ENCODE measurements at places on chromosomes 5 and 9. TPM values are rescaled to one million over a fixed set of nuclear protein-coding genes. Genes with fewer than 3 reads are reported as not detected.

DNA sequence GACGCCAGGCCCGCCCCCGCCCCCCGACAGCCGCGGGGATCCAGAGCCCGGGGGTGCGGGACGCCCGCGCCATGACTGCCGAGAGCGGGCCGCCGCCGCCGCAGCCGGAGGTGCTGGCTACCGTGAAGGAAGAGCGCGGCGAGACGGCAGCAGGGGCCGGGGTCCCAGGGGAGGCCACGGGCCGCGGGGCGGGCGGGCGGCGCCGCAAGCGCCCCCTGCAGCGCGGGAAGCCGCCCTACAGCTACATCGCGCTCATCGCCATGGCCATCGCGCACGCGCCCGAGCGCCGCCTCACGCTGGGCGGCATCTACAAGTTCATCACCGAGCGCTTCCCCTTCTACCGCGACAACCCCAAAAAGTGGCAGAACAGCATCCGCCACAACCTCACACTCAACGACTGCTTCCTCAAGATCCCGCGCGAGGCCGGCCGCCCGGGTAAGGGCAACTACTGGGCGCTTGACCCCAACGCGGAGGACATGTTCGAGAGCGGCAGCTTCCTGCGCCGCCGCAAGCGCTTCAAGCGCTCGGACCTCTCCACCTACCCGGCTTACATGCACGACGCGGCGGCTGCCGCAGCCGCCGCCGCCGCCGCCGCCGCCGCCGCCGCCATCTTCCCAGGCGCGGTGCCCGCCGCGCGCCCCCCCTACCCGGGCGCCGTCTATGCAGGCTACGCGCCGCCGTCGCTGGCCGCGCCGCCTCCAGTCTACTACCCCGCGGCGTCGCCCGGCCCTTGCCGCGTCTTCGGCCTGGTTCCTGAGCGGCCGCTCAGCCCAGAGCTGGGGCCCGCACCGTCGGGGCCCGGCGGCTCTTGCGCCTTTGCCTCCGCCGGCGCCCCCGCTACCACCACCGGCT, 1.0 kb downstream of the FOXE1 start:
- DNase-seq = peak; percentile 76

DNA sequence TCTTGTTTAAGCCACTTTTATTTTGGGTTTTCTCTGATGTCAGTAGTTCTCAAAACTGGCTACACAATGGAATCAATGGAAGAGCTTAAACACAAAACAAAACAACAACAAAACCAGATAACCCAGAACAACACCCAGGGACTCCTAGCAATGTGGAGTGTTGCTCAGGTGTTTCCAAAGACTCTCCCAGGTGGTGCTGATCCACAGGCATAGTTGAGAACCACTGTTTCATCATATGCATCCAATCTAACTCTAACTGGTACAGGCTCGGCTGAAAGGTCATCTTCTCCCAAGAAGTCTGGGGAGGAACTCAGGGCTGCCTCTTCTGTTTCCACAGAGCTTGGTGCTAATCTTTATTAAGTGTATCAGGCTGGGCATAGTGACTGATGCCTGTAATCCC, 5.4 kb upstream of the ALDH1B1 start:
- DNase-seq = no peak

- no peak for DNase-seq
Measured at GRCh38 chr5:54171645-54172384, 138.6 kb downstream of the ARL15 start.

GRCh38 chr5:161414037-161414436, 132.5 kb downstream of the GABRB2 start:
- no peak for DNase-seq

DNA sequence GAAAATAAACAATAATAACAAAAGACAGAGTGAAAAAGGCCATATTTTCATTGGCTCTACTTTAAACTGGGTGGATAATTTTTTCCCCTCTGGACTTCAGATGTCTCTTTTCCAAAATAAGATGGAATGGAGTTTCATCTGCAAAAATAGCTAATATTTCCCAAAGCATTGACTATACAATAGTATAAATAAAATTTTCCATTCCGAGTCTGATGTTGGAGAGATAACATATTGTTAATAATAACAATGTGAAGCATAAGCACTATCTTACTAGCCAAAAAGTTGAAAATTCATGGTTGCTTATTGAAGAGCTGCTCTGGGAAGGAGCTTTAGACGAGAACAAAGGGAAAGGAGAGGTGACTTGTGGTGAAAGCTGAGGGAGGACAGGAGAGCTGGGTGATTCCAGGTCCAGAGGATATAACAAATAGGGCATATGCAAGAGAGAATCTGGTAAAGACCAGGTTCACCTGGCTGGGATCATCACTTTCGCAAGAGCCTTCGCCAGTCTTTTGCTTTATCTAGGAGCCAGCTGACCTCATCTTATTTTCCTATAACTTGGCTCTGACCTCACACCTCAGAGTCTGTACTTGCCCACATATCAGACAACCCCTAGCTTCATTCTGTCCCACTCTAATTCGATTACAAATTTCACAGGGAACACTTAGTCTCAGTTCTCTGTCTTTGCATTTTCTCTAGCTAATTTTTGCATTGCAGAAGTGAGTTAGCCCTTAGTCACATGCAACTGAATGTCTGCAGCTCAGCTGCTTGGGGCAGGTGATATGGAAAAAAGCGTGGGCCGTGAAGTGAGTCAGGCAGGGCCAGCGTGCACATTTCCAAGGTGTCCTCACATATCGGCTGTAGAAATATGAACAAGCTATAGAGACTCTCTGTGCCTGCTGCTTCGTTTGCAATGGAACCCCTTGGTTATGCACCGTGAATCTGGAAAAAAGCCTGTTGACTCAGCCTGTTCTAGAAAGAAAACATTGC, 7.6 kb upstream of the ZNF474 start:
- DNase-seq = peak; percentile 12

GRCh38 chr5:96641368-96642280, 20.6 kb upstream of the CAST start:
- no peak for DNase-seq

DNA sequence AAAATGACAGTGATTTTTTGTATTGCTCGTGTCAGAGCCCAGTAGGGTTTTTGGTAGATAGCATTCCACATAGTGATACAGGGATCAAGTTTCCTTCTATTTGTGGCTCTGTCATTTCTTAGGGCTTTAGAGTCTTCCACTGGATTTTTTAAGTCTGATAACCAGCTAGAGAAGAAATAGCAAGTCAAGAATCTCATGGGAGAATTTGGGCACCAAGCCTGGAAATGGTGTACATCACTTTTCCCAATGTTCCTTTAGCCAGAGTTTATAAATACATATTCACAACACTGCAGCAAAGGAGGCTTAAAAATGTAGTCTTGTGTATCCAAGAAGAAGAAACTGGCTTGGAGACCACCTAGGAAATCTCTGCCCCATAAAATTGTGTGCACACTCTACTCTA, 647.1 kb upstream of the KLF4 start:
- DNase-seq = no peak

- peak; percentile 35 for DNase-seq
Measured at GRCh38 chr5:6728011-6728794, 15.0 kb downstream of the TENT4A start.

GRCh38 chr9:1354086-1354485, 303.9 kb downstream of the DMRT2 start:
- DNase-seq = no peak

DNA sequence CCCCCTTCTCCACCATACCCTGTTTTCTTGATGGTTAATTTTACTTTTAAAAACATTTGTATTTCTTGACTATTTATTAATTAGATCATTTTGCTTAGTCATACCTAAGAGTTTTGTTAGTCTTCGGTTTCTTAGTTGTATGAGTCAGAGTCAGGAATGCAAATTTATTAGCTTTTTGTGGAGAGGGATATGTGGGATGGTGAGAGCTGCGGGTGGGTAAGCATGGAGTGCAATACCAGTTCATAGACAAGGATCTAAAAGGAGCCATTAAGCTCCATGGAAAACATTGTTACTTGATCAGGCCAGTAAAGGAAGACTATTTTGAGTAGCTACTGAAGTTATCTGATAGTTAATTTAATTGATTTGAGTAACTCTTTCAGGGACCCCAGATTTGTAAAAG, 77.5 kb downstream of the ZSWIM6 start:
- no peak for DNase-seq

- no peak for DNase-seq
Measured at GRCh38 chr9:5832071-5832537, 813 bp downstream of the ERMP1 start.

- DNase-seq = no peak
Measured at GRCh38 chr5:149902177-149902576, 42.4 kb downstream of the PDE6A start.

- no peak for DNase-seq
Measured at GRCh38 chr9:112059145-112059965, 115.7 kb downstream of the SUSD1 start.

GRCh38 chr5:178182158-178182876, 4.9 kb downstream of the GMCL2 start:
- DNase-seq = no peak

GRCh38 chr9:38207247-38207778, 138.3 kb upstream of the SHB start:
- no peak for DNase-seq

- no peak for DNase-seq
Measured at GRCh38 chr5:9447691-9448090, 98.2 kb downstream of the SEMA5A start.

GRCh38 chr5:147685993-147686392, 96.5 kb downstream of the JAKMIP2 start:
- DNase-seq = no peak

DNA sequence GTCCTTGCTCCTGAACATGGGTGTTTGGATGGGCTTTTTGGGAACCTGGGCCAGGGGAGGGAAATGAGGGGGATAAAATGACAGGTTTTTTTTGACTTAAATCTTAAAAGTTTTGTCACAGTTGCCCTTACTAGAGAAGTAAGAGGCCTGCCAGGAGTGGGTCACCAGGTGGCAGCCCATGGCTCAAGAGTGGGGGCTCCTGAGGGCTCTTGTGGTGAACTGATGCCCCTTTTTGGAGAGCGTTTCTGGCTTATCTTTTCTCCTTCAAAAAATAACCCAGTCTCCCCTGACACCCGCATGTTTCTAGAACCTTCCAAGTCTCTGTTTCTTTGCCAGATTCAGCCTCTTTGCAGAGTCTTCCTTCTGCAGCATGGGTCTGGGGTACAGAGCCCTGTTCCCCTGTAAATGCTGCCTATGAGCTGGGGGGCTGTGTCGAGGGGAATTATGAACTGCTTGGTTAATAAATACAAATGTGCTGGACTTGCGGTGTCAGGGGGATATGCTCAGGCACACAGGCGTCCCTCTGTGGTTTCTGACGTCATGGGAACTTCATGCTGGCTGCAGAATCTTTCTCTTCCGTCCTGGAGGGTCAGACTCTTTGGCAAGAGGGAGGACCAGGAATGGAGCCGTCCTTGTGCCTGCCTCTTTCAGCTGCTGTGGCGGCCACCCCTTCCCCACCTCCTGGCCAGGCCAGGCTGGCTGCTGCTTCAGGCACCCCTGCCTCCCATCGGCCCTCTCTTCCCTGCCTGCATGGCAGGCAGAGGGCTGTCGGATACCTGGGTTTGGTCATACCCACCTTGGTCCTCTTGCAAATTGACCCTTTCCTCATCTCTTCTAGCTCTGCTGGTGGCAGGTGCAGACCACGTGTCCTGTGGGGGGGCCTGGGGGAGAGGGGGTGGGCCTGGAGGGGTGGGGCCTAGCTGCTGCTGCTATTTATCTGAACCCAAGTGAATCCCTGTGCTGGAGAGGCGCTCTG, 30.1 kb downstream of the PTPA start:
- DNase-seq = peak; percentile 44

Gene DMGDH
- 1.7 TPM for total RNA-seq

Gene KCNV2
- not detected for total RNA-seq

Gene SREK1
- 54.1 TPM for total RNA-seq

Gene GMCL2
- not detected for total RNA-seq

Gene UAP1L1
- total RNA-seq = 7.7 TPM

Gene MARCHF3
- total RNA-seq = 4.4 TPM

Gene ARSI
- not detected for total RNA-seq

Gene LCN2
- not detected for total RNA-seq

Gene LCN15
- total RNA-seq = not detected

Data from activated CD4-positive, alpha-beta memory T cell treated with anti-CD3 and anti-CD28 coated beads for 36 hours (primary cell).